ENCODE measurements at places on chromosomes 1 and 21. TPM values are rescaled to one million over a fixed set of nuclear protein-coding genes. Genes with fewer than 3 reads are reported as not detected.

RIPK4 gene
- 0.08 TPM for total RNA-seq

OR14K1 gene
- not detected for total RNA-seq

HSD11B1 gene
- 4.6 TPM for total RNA-seq

PDPN gene
- total RNA-seq, result 20.3 TPM

NBPF19 gene
- total RNA-seq, result 2.9 TPM

LRRN2 gene
- 1.7 TPM for total RNA-seq

CLCA2 gene
- not detected for total RNA-seq

PTPN7 gene
- total RNA-seq, result 0.27 TPM

KRTAP15-1 gene
- not detected for total RNA-seq

SELP gene
- total RNA-seq, result 9.0 TPM

FAM177B gene
- not detected for total RNA-seq

All from Right ventricle myocardium superior (tissue), 1 donor.